ENCODE measurements at places on chromosomes 6 and 20. TPM values are rescaled to one million over a fixed set of nuclear protein-coding genes. Genes with fewer than 3 reads are reported as not detected.

DNA sequence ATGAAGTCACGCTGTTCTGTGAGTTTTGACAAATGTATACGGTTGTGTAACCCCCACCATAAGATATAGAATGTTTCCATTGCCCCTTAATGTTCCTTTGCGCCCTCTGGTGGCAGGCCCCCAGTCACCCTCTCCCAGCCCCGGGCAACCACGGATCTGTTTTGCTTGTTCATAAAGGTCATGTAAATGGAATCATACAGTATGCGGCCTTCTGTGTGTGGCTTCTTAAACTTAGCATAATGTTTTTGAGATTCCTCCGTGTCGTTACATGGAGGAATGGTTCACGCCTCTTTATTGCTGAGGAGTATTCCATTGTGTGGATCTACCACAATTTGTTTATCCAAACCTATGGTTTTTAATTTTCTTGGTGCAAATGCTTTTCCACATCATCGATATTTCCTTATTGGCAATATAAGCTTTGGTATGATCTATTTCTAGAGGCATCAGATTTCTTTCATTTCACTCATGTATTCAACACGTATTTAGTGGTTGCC is 28.4 kb downstream of the LYRM2 start:
- DNase-seq: no peak

- no peak for DNase-seq
Observed at GRCh38 chr6:46505693-46506512, 14.7 kb upstream of the RCAN2 start.

DNA sequence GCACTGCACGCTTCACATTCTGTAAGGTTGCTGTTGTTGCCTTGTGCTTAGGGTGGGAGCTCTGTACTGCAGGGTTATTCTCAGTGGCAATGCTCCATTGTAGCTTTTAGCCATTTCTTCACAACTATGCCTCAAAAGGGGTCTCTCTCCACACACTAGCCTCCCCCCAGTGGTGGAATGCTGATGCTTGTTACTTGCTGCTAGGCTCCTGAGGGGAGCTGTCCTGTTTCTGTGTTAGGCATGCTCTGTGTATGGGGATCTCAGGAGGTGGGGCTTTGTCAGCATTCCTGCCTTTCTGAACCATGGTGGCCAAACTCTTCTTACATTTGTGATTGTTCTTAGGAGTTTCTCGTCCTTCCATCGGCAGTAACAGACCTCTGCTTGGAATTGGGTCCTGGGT is 18.8 kb downstream of the TMEM170B start:
- DNase-seq: no peak

GRCh38 chr20:6819599-6819998 is 52.1 kb downstream of the BMP2 start:
- DNase-seq: no peak

- no peak for DNase-seq
Observed at GRCh38 chr6:118511930-118512715, 36.0 kb upstream of the PLN start.

GRCh38 chr6:134605034-134605433 is 287.1 kb upstream of the SGK1 start:
- DNase-seq: no peak

GRCh38 chr20:42461291-42461690 is 728.4 kb downstream of the PTPRT start:
- DNase-seq: no peak

- DNase-seq: no peak
Observed at GRCh38 chr6:170095273-170095981, 195.5 kb downstream of the DLL1 start.

DNA sequence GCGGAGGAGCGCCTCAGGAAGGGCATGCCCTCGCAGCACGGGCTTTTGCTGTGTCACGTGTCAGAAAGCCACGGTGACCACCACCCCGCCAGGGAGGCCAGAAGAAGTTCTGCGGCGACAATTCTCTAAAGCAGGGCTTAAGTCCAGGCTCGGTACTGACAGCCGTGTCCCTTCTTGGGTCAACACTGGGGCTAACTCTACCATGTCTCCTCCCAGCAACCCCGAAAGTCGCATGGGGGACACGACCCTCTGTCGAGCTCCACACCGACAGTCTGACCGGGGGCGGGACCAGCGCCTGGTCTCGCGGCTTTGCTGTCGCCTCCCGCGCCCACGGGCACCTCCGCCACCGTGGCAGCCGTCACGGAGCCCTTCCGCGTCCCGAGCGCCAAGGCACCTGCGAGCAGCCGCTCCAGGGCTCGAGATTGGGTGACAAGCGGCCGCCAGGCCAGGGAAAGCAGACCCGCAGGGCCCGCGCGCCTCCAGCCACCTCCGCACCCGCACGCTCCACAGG is 534 bp downstream of the NANP start:
- DNase-seq: peak; percentile 30

- DNase-seq: no peak
Observed at GRCh38 chr20:31836853-31837608, 8.4 kb downstream of the FOXS1 start.

The CRIP3 gene
- 3.9 TPM for polyA plus RNA-seq

The OPRM1 gene
- polyA plus RNA-seq: not detected

The ARHGAP18 gene
- polyA plus RNA-seq: 65.9 TPM

The CCN6 gene
- polyA plus RNA-seq: 0.58 TPM

The OR12D3 gene
- polyA plus RNA-seq: not detected

Data from right lung (tissue), 10 donors.